Effector CD4-positive, alpha-beta T cell (primary cell): ENCODE measurements at places on chromosomes 5 and 9.
A peak's percentile ranks its signal among the peaks of the same experiment; 100 is the strongest.

GRCh38 chr5:137622850-137623249 lies 113.0 kb downstream of the KLHL3 start:
- no peak for DNase-seq

GRCh38 chr9:117276444-117276843 lies 138.4 kb downstream of the ASTN2 start:
- no peak for DNase-seq

DNA sequence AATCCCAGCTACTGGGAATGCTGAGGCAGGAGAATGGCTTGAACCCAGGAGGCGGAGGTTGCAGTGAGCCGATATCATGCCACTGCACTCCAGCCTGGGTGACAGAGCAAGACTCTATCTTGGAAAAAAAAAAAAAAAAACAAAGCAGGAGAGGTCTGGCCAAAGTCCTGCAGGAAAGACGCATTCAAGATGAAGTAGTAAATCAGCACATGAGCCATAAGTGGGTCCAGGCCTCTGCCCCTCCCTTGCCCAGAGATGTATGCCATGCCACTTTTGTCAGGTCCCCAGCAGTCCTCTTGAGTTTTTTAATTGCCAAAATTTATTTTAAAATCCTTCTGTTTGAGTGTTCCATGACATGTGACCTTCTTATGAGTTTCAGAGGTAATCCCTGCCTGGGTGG lies 8.5 kb upstream of the PHF19 start:
- DNase-seq: no peak

DNA sequence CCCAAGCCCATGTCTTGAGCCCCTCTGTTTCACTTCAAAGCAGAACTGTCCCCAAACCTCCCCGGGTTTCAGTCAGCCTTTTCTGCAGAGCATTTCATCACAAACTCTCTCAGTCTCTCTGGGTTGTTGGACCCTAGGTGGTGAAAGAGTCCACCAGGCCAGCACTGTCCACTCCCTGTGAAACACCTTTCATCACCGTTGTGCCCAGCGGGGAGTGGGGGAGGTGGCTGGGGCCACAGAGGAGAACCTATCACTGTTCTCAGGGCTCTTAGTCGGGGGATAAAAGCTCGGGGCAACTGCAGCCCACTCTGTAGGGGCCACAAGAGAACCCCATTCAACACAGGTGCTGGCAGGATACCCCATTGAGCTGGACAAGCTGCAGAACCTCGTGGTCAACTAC lies 5.4 kb upstream of the RABL6 start:
- no peak for DNase-seq

DNA sequence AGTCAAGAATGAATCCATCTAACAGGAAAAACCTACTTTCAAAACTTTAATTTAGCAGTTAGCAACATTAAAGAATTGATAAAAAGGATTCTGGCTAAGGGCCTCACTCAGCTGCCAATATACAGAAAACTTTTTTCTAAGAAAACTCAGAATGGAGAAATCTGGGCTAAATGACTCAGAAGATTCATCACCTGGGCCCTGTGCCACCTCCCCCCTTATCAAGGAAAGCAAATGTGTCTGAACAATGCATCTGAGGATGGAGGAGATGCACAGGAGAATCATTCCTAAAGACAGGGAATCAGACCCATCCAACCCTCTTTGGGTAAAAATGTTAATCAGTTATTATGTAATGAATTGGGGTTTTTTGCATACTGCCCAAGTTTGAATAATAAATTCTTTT lies 592.0 kb upstream of the DMAC1 start:
- DNase-seq: no peak

- DNase-seq: no peak
These were observed 163.9 kb upstream of the CLINT1 start for GRCh38 chr5:158022837-158023236.

DNA sequence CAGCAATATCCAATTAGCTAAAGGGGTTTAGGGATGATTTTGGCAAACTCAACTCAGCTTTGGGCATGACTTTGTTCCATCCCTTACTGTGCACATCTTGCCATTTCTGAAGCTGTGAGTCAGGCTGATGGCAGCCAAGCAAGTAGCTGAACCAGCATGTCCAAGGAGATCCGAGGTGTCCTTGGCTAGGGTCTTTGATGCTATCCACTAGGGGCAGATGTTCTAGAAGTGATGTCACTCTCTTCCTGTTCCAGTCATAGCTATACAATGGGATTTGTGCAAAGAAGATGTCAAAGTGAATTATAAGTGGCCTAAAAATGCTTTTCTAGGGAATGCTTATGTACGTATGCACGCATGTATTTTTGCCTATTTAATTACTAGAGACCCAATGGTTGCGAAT lies 160.8 kb upstream of the PAPPA start:
- DNase-seq: no peak

DNA sequence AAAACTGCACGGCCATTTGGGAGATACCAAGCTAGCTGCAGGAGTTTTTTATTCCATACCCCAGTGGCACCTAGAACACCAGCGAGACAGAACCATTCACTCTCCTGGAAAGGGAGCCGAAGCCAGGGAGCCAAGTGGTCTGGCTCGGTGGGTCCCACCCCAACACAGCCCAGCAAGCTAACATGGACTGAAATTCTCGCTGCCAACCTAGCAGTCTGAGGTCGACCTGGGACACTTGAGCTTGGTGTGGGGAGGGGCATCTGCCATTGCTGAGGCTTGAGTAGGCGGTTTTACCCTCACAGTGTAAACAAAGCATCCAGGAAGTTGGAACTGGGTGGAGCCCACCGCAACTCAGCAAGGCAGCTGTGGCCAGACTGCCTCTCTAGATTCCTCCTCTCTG lies 108.9 kb upstream of the CHD1 start:
- peak; percentile 21 for DNase-seq

DNA sequence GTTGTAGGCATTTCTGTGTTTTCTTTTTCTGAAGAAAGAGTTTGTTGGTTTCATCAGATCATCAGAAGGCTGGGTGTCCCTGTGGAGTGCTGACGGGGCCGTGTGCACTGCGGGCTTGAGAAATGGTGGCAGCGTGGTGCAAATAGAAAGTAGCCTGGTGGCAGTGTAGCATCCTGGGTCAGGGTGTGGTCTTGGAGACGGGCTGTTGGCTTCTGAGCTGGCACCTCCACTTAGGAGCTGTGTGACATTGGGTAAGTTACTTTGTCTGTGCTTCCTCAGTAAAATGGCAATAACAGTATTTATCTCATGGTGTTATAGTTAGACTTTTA lies 10.0 kb upstream of the NDST1 start:
- DNase-seq: no peak

- DNase-seq: no peak
These were observed 233.3 kb upstream of the DAP start for GRCh38 chr5:10994091-10994986.

DNA sequence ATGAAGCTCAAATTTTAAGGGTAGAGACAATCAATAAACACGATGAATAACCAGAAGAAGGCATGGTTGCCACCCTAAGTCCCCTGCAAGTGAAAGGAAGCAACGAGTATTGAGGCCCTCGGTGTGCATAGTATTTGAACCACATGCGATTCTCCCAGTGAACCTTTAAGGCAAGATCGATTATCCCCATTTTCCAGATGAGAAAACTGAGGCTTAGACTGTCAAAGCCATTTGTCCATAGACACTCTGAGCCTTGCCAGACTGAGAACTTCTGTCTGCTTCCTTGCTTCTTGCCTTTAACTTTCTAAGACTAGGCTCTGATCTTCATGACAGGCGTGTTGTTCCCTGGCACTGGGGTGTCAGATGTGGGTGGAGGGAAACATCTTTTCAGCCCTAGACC lies 58.2 kb downstream of the COL27A1 start:
- DNase-seq: no peak

DNA sequence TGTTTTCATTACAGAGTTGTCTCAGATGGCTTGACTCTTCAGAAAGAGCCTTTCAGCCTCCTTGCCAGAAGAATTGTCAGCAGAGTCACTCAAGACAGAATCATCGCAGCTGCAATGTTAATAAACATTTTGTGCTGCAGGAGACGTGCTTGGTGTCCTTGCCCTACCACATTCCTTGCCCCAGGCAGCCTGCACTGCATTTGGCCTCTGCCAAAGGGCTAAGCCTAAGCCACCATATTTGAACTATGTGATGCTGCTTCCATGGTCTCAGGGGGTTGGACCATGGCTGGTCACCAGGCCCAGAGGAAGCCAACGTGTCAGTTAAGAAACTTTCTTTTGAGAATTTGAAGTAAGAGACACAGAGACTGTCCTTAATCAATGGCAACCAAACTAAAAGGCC lies 145.4 kb downstream of the ACTL7B start:
- DNase-seq: no peak

- no peak for DNase-seq
These were observed 376.9 kb downstream of the CDK5RAP2 start for GRCh38 chr9:120202856-120203654.

DNA sequence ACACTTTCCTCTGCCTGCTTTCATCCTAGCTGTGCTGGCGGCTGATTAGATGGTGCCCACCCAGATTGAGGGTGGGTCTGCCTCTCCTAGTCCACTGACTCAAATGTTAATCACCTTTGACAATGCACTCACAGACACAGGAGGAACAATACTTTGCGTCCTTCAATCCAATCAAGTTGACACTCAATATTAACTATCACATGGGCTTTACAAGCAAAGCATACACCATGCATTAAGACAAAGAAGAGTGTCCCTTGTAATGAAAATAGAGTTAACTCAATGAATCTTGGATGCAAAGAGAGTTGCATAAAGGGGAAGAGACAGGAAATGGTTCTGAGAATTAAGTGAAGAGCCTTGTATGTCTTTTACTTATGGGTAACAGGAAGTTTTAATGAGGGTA lies 298.7 kb upstream of the BRINP1 start:
- no peak for DNase-seq

- DNase-seq: no peak
These were observed 75.2 kb upstream of the GALNT10 start for GRCh38 chr5:154115291-154115690.

DNA sequence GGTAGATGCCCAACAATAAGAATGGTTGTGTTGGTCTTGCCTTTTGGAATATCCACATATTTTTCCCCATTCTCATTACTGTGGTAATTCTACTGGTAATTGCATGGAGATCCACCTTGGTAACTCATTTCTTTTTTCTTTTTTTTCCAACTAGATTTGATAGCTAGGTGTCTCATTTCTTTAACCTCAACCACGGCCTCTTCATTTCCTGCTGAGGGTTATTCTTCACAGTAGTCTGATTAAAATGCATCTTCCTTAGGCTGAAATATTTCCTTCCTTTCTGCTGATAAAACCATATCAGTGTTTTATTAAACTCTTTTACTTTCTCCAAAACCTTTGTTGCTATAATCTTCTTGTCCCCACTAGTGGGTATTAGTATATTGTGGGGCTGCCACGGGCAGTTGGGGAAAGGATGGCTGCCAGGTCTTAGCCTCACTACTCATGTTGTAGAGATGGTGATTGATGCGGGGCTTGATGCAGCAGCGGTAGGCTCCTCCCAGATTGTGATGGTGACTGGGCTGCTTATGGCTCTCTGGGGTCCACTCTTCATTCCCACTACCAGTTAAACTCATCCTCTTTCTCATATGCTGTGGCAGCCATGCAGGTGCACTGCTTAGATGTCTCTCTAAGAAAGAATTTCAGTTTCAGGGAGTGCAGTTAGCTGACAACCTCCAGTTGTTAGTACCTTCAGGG lies 35.9 kb downstream of the KIF2A start:
- no peak for DNase-seq

DNA sequence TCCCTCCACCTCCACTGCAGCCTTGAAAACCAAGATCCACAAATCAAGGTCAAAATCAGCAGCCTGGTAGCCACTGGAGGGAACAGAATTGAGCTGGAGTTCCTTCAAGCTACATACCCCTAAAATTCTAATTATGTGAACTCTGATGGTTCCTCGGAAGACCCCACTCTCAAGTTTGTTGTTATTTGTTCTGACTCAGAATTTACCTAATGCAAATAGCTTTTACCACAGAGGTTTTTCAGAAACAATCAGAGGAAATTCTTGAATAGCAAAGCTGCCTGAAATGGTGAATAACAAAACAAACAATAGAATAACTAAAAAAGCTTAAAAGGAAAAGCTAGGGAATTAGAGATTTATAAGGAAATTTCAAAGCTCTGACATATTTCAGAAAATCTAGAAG lies 220.0 kb downstream of the CDH18 start:
- DNase-seq: no peak
